Immature natural killer cell (primary cell): ENCODE measurements at places on chromosomes 2 and 18. TPM values are rescaled to one million over a fixed set of nuclear protein-coding genes. Genes with fewer than 3 reads are reported as not detected.

DNA sequence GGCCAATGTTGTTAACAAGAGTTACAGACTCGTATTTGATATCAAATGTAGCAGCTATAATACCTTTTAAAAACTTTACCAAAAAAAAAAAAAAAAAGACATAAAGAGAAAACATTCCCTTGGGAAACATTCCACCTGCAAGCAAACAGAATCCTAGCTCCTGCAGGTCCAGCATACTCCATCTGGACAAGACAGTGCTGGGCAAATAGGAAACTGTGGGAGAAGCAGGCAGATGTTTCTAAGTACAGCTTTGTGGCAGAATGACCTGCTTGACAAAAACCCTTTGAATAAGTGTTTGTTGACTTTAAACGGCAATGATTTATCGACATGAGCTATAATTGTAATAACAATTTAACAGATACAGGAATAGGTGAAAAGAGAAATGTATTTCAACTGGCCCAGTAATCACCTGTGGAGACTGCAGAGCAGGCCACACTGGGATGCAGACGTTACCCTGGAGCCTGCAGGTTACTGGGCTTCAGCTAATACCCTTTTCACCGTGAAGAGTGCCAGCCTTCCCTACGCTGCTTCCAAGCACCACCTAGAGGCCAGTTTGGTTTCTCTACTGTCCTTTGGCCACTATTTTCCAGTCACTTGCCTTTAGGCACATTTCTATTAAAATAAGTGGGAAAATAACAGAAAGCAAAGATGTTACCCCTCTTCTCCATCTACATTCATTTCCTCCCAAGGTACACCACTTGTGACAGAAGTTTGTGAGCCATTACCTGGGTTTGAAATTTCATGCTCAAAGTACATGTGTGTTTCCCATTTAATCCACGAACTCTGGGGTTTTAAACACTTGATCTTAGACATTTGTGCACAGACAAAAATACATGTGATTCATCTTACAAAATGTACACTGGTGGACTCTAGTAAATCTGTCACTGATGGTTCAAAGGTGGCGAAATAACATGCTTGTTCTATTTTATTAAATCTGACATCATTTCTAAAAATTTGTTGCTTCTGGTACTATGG, 96.9 kb upstream of the ZNF397 start:
- no peak overlapping the region for H3K4me3 ChIP-seq
- peaks cover 17% of the 10 kb centered on the region for H3K36me3 ChIP-seq
- no peaks in the 10 kb centered on the region for H3K27me3 ChIP-seq
- no peak for DNase-seq
- peaks cover 13% of the 10 kb centered on the region for H3K4me1 ChIP-seq
- peak overlapping the region; percentile 34 for H3K27ac ChIP-seq

DNA sequence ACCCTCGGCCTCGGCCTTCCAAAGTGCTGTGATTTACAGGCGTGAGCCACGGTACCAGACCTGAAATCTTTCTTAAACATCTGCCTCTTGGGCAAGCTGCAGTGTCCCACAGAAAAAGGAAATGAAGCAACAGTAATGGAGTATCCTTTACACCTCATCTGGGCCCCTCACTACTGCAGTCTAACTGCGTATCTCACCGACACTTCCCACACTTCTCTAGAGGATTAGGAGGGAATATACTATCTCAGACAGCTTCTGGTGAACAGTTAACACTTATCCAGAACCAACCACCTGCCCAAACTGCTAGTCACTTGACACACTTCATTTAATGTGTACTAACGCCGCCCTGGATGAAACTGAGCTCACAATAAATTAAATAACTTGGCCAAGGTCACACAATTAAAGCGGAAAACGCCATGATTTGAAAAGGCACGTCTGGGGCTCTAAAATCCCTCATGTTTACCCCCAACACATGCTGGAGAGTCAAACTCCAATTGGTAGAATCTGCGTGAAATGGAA, 993 bp downstream of the COX7A2L start:
- no peaks in the 10 kb centered on the region for H3K36me3 ChIP-seq
- no peaks in the 10 kb centered on the region for H3K27me3 ChIP-seq
- peaks cover 54% of the 10 kb centered on the region for H3K4me1 ChIP-seq
- peak; percentile 19 for DNase-seq
- peak overlapping the region; percentile 96 for H3K27ac ChIP-seq

GRCh38 chr2:169478745-169479256, 493 bp upstream of the BBS5 start:
- H3K36me3 ChIP-seq = no peaks in the 10 kb centered on the region
- H3K4me3 ChIP-seq = peak overlapping the region; percentile 89
- H3K27ac ChIP-seq = no peak overlapping the region
- peaks cover 18% of the 10 kb centered on the region for H3K4me1 ChIP-seq

DNA sequence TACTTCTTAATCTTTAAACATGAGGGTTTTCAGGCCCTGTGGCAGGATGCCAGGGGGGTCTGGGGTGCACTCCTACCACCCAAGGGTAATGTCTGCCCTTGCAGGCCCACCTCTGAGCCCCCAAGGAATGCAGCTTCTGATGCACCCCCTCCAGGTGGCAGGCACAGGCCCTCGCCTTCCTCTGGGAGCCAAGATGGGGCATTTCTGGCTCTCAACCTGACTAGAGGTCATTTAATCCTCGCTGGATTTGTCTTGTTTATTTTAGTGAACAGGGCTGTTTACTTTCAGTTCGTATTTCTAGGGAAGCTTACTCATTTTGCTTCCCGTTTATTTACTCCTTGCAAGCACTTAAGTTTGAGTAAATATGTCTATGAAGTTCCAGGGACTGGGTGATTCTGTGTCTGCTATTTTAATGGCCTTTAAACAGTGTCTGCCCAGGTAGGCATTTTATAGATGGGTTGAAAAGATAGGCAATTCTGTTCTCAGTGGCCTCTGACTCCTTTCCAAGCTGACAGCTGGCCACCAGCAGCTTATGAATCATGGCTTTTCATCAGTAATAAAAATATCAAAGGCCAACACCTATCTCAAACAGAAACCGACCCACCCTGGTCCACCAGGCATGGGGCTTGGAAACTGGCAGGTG, 11.1 kb upstream of the DNPEP start:
- no peak overlapping the region for H3K27ac ChIP-seq
- H3K4me3 ChIP-seq = no peak overlapping the region
- H3K27me3 ChIP-seq = peaks cover 6% of the 10 kb centered on the region

DNA sequence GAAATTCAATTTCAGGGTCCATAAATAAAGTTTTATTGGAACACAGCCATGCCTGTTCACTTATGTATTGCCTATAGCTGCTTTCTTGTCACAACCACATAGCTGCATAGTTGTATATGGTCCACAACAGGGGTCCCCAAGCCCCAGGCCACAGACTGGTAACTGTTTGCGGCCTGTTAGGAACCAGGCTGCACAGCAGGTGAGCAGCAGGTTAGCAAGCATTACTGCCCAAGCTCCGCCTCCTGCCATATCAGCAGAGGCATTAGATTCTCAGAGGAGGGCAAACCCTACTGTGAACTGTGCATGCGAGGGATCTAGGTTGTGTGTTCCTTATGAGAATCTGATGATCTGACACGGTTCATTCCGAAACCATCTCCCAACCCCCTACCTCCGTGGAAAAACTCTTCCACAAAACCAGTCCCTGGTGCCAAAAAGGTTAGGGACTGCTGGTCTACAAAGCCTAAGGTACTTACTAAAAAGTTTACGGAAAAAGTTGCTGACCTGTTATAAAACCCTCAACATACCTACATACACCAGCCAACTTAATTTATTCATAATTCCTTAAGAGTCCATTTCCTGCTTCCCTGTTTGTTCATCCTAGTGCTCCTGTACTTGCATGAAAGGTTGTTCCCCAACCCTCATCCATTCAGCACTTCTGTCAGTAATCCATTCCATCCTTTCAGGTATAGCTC, 40.1 kb downstream of the NDUFAF7 start:
- no peaks in the 10 kb centered on the region for H3K4me1 ChIP-seq
- H3K27me3 ChIP-seq = no peaks in the 10 kb centered on the region
- DNase-seq = no peak

GRCh38 chr2:236217926-236218325, 46.3 kb downstream of the ASB18 start:
- H3K36me3 ChIP-seq = no peaks in the 10 kb centered on the region
- H3K27ac ChIP-seq = no peak overlapping the region
- H3K27me3 ChIP-seq = peaks cover 7% of the 10 kb centered on the region
- H3K4me3 ChIP-seq = no peak overlapping the region

DNA sequence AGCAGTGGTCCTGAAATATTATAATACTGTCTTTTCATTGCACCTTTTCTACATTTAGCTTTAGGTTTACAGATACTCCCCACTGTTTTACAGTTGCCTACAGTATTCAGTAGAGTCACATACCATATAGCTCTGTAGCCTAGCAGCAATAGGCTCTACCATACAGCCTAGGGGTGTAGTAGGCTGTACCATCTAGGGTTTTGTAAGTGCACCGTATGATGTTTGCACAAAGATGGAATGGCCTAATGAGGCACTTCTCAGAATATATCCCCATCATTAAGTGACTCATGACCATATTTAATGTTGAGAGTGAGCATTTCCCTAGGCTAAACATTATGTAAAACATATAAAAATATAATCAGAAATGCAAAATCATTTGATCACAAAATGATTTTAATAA, 511.3 kb upstream of the RAB12 start:
- H3K4me1 ChIP-seq = peaks cover 4% of the 10 kb centered on the region
- no peak overlapping the region for H3K27ac ChIP-seq
- no peak for DNase-seq
- peaks cover 4% of the 10 kb centered on the region for H3K27me3 ChIP-seq

GRCh38 chr2:226831266-226831665, 4.6 kb upstream of the RHBDD1 start:
- H3K4me1 ChIP-seq = peaks cover 11% of the 10 kb centered on the region
- peaks cover 2% of the 10 kb centered on the region for H3K27me3 ChIP-seq

DNA sequence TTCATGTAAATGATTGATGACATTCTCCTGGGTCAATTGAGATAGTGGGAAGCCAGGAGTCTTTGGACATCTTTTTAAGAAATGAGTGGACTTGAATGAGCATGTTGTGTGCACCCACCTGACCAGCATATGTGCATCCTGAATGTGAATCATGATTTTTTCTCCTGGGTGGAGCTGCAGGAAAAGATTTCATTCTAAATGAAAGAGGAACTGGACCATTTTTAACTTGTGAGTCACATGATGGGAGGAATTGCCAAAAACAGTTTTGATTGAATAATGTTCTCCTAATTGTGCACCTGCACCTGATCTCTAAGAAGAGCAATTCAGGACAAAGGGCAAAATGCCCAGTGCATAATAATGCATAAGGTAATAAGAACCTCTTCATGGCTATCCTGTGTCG, 32.3 kb downstream of the COPS8 start:
- no peaks in the 10 kb centered on the region for H3K4me1 ChIP-seq
- DNase-seq = no peak
- no peaks in the 10 kb centered on the region for H3K36me3 ChIP-seq
- H3K4me3 ChIP-seq = no peak overlapping the region
- H3K27me3 ChIP-seq = no peaks in the 10 kb centered on the region

- H3K4me1 ChIP-seq = no peaks in the 10 kb centered on the region
- no peaks in the 10 kb centered on the region for H3K36me3 ChIP-seq
- DNase-seq = no peak
- no peak overlapping the region for H3K4me3 ChIP-seq
Observed at GRCh38 chr2:8922431-8922830, 81.1 kb downstream of the MBOAT2 start.

DNA sequence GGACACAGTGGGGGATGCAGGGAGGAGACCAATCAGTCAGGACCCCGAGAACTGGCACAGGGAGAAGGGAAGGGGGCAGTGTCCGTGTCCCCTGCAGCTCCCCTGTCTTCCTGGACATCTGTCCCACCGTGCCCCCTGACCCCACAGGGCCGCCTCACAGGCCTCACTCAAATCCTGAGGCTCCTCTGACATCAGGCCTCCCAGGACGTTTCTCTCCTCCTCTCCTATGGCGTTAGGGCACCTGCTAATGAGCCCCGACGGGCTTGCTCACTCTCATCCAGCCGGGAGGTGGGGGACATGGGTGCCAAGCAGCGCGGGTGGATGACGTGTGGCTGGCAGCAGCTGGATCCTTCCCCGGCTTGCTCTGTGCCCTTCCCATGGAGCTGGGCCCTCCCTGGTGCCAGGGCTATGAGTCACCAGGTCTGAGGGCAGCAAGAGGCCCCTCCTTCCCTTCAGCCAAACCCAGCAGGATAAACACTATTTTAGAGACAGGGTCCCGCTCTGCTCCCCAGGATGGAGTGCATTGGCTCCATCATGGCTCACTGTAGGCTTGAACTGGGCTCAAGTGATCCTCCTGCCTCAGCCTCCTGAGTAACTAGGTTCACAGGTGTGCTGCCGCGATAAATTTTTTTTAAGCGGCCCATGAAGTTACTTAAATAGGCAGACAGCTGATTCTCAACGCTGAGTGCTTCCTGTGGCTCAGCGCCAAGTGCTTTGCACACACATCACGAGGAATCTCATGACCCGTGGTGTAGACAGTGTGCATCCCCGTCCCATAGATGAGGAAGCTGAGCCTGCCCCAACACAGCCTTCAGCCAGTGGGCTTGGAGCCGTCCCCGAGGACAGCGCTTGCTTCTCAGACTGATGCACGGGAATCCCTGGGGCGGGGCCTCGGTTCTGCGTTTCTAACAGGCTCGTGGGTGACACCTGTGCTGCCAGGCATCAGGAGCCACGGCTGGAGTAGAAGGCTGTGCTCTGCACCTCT, 64.5 kb upstream of the HDAC4 start:
- peaks cover 2% of the 10 kb centered on the region for H3K27me3 ChIP-seq
- H3K27ac ChIP-seq = no peak overlapping the region
- no peaks in the 10 kb centered on the region for H3K36me3 ChIP-seq
- no peak overlapping the region for H3K4me3 ChIP-seq
- no peak for DNase-seq

DNA sequence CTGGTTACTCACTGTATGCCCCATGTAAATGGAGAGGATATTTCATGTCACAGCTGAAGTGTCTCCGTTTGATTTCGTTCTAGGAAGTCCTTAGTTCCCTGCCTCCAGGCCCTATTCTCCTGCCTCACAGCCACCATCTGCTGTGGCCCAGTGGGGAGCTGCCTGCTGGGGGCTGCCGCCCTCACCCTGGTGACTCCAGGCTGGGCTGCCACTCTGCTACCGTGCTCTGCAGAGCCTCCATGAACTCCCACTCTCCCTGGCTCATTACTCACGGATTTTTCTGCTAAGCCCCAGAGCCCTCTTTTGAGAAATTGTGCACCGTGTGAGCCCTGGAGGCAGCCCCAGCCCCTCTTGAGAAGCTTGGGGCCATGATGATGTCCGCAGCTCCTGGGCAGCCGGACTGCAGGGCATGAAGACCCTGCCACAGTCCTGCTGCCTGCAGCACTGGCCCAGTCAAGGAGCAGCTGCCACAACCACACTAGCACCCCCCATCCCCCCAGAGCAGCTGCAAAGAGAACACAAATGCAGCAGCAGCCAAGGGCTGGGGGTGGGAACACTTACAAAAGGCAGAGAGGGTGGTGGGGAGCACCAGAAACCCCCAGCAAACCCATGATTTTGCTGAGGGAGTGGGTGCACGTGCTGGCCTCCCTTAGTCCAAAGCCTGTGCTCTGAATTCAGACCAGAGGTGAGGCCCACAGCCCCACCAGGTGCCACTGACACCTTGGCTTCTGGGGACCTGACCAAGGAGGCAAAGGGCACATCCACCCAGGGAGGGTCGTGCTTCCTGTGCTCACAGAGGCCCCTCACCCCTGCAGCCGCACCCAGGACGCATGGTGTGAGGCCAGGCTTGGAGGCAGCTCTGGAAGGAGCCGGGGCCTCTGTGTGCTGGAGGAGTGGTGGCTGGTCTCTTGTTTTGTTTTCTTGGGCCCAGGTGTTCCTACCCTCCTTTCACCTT, 270.2 kb upstream of the RAB6C start:
- no peak overlapping the region for H3K27ac ChIP-seq
- no peaks in the 10 kb centered on the region for H3K27me3 ChIP-seq
- DNase-seq = no peak
- no peak overlapping the region for H3K4me3 ChIP-seq
- no peaks in the 10 kb centered on the region for H3K36me3 ChIP-seq

The ACTR1B gene
- polyA plus RNA-seq = 19.3 TPM
